SK-N-SH (cell line): ENCODE measurements at places on chromosomes 11 and 22. TPM values are rescaled to one million over a fixed set of nuclear protein-coding genes. Genes with fewer than 3 reads are reported as not detected.

TREH gene
- not detected in 2 replicates for polyA plus RNA-seq

VSIG2 gene
- 0.06 TPM in 1 of 2 replicates, not detected in the other for polyA plus RNA-seq

DNA sequence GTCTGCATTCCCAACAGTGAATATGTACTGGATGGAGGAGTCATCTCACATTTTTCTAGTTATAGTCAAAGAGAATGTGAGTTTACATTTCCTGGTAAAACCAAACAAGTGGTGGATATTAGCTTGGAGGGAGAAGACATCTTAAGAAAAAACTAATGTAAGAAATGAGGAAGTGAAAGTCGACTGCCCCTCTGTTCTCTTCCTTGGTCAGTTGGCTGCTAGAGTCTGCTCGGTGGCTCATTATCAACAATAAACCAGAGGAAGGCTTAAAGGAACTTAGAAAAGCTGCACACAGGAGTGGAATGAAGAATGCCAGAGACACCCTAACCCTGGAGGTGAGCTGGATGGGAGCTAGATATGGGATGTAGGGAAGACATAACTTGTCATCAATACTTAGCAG, 5.8 kb downstream of the SLC22A9 start:
- no peak overlapping the region for H3K27ac ChIP-seq
- H3K4me3 ChIP-seq = no peak overlapping the region
- H3K4me1 ChIP-seq = no peaks in the 10 kb centered on the region
- H3K27me3 ChIP-seq = no peaks in the 10 kb centered on the region

DNA sequence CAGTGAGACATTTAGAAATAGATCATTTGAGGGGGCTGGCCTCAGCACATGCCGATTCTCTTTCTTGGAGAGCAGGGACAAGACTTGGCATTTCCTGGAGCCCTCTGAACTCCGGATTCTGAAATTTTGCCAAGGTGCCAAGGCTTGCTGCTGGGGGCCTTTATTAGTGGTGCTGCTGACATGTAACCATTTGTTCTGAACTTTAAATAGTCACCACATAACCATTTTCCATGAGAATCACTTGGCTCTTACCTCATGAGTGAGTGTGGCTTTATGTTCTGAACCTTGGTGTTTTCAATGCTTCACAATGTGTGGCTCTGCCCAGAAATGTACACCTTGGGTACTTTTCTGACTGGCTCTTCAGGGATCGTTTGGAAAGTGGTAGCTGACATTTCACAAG, 33.3 kb downstream of the SYT13 start:
- H3K27ac ChIP-seq = no peak overlapping the region
- no peaks in the 10 kb centered on the region; the same call in 1 of the 2 replicates for H3K27me3 ChIP-seq
